ENCODE measurements at places on chromosomes 6 and 20. TPM values are rescaled to one million over a fixed set of nuclear protein-coding genes. Genes with fewer than 3 reads are reported as not detected.

The PTP4A1 gene
- 53.9 TPM for total RNA-seq

The SLC17A2 gene
- total RNA-seq = not detected

The EPPIN gene
- total RNA-seq = not detected

The SLC22A7 gene
- not detected for total RNA-seq

The PM20D2 gene
- 8.2 TPM for total RNA-seq

The CD24 gene
- total RNA-seq = 1.2 TPM

The BPIFB2 gene
- total RNA-seq = not detected

The NOP56 gene
- total RNA-seq = 205 TPM

The KCNK16 gene
- total RNA-seq = not detected

The SLC32A1 gene
- not detected for total RNA-seq

The MYLK4 gene
- total RNA-seq = 0.25 TPM

The RAB32 gene
- total RNA-seq = 161 TPM

The LY6G5C gene
- 0.33 TPM for total RNA-seq

The TREML2 gene
- total RNA-seq = not detected

The C6orf58 gene
- not detected for total RNA-seq

The TMEM14B gene
- 104 TPM for total RNA-seq

The UNC5CL gene
- total RNA-seq = 0.12 TPM

The OR12D3 gene
- total RNA-seq = not detected

The CEP162 gene
- total RNA-seq = 11.0 TPM

The FOXC1 gene
- 1.5 TPM for total RNA-seq

The MATN4 gene
- total RNA-seq = 0.11 TPM

The TGIF2 gene
- total RNA-seq = 4.6 TPM
